A673 (cell line): ENCODE measurements at places on chromosomes 7 and 10.

DNA sequence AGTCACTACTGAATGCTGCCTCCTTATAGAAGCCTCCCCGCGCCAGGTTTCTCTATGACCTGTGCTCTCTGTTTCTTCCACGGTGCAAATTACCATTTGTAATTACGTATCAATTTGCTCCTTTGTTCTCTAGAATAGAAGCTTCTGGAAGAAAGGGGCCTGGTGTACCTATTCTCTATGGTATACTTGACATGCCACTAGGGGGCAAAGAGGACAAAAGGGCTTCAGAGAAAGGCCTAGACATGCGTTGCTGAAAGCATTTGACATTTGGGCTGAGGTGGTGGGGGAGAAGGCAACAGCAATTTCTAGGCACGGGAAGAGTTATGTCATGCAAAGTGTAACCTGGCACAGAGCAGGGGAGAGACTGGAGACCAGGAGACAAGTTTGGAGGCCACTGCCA is 148.7 kb downstream of the WDR11 start:
- no peak for DNase-seq

- no peak for DNase-seq
Measured at GRCh38 chr7:112112822-112113255, 93.4 kb downstream of the DOCK4 start.

- peak; percentile 98 for DNase-seq
Measured at GRCh38 chr7:42107484-42108240, 129.3 kb downstream of the GLI3 start.

DNA sequence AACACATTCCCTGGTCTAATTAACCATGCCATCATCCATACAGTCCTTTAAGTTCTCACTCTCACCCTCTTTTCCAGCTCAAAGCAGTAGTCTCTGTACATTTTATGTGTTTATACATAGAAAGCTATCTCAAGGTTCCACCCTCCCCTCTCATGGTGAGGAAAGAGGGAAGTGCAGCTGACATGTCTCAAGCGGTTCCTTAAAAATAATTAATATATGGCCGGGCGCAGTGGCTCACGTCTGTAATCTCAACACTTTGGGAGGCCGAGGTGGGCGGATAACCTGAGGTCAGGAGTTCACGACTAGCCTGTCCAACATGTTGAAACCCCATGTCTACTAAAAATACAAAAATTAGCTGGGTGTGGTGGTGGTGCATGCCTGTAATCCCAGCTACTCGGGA is 36.7 kb downstream of the ZC3HAV1 start:
- no peak for DNase-seq

- DNase-seq: no peak
Measured at GRCh38 chr10:125936331-125936730, 40.0 kb downstream of the FANK1 start.

- peak; percentile 22 for DNase-seq
Measured at GRCh38 chr7:91912494-91912893, 28.2 kb upstream of the AKAP9 start.

- no peak for DNase-seq
Measured at GRCh38 chr7:155437836-155438235, 20.1 kb upstream of the EN2 start.

DNA sequence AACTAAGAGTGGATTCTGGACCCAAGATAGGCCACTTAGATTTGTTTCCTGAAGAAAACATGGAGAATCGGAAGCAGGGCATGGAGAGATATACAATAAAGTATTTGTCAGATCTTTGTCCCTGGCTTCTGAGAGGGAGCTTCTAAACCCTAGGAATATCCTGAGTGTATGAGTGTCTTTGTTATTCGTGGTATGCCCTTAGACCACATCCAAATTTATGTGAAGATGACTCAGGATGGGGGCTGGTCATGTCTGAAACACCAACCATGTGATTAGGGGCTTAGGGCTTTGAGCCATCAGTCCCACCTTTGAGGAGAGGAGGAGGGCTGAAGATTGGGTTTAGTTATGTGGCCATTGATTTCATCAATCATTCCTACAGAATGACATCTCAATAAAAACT is 69.7 kb upstream of the PLPP4 start:
- no peak for DNase-seq

DNA sequence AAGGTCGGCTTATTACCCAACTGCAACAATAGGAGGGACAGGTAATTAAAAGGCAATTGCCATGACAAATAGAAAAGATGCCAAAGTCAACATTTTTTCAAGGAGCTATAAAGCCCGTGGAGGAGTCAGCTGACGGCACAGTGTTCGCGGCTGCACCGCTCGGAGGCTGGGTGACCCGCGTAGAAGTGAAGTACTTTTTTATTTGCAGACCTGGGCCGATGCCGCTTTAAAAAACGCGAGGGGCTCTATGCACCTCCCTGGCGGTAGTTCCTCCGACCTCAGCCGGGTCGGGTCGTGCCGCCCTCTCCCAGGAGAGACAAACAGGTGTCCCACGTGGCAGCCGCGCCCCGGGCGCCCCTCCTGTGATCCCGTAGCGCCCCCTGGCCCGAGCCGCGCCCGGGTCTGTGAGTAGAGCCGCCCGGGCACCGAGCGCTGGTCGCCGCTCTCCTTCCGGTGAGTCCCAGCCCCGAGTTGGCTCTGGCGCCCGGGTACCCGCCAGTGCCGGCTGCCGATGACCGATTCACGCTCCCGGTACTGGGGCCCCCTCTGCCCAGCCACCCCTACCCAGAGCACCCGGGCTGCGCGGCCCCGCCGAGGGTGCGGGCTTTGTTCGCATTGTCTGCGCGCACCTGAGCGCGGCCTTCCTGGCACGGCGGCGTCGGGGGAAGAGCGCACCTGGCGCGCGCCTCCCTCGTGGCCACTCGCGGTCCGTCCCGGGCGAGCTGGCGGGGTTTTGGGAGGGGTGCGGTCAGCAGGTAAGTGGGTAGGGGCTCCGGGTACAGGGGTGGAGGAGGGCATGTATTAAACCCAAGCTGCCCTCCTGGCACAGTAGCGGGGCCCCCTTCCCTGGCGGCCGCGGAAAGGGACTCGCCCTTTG is at the start of gene VWA2:
VWA2 (plus strand) TSS at position 138 of the 877 bp plus-strand sequence. CDS start 9,460 bp downstream, outside the sequence.
- no peak for DNase-seq

- no peak for DNase-seq
Measured at GRCh38 chr10:110779489-110779888, 92.2 kb upstream of the PDCD4 start.

GRCh38 chr7:107744345-107744750 is 406 bp downstream of the CBLL1 start:
- DNase-seq: no peak

- DNase-seq: no peak
Measured at GRCh38 chr10:18157881-18158280, 17.7 kb downstream of the CACNB2 start.

GRCh38 chr7:158595068-158595467 is 7.4 kb upstream of the PTPRN2 start:
- DNase-seq: peak; percentile 48

DNA sequence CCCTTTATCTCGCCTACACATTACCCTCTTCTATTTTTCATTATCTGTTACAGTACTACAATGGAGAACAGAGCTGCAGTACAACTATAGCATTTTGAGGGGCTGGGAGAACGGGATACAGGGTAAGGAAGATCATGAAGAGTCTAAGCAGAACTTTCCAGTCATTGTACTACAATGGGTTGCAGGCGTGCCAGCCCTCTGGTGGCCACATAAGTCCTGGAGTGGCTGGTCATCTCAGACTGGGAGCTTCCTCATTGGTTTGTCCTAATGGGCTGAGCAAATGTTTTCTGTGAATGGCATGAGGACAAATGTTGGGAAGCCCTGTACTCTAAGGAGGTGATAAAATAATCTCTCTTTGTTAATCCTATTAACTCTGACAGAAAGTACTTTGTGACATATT is 33.0 kb downstream of the TMEM106B start:
- peak; percentile 26 for DNase-seq

GRCh38 chr10:125448596-125448995 is 234.4 kb downstream of the TEX36 start:
- peak; percentile 45 for DNase-seq

DNA sequence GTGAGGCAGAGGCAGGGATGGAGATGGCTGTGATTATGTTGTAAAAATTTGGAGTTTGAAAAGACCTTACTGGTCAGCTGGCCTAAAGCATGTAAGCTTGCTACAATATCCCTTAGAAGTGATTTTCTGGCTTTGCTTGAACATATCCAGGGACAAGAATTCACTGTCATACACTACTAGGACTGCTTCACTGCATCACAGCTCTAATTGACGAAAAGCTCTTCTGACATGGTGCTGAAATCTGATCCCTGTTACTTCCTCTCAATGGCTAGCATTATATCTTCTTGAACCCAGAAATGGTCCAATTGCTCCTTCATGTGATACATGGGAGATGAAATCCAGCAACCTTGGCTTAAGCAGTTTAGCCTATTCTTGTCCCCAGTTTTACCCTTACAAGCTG is 197.7 kb upstream of the HPS1 start:
- DNase-seq: no peak

DNA sequence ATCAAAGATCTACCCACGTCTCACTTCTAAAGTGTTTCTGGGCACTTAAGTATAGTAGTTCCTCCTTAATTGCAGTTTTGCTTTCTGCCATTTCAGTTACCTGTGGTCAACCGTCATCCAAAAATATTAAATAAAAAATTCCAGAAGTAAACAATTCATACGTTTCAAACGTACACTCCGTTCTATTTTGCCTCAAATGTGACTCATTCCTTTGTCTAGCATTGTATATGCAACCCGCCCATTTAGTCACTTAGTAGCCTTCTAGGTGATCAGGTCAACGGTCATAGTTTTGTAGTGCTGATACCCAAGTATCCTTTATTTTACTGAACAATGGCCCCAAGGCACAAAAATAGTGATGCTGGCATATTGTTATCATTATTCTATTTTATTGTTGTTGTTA is 33.8 kb downstream of the HGF start:
- no peak for DNase-seq

GRCh38 chr7:44969049-44969700 is 9.6 kb downstream of the MYO1G start:
- no peak for DNase-seq

DNA sequence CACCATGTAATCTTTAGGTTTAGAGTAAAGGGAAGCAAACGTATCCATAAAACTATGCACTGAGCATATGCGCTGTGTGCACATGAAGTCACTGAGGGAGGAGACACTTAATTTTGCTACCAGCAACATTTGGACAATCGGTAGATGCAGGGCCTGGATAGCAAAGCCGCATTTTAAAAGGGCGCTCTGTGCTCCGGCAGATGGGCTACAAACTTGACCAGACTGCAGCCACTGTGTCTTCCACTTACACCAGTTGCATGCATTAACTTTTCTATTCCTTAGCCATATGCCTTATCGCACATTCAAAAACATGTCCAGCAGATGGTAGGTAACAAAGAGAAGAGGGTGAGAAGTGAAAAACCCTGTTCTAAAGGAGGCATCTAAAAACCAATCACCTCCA is 18.3 kb downstream of the FAM171A1 start:
- DNase-seq: no peak

GRCh38 chr7:22990588-22990949 is 23.4 kb downstream of the HYCC1 start:
- DNase-seq: no peak

DNA sequence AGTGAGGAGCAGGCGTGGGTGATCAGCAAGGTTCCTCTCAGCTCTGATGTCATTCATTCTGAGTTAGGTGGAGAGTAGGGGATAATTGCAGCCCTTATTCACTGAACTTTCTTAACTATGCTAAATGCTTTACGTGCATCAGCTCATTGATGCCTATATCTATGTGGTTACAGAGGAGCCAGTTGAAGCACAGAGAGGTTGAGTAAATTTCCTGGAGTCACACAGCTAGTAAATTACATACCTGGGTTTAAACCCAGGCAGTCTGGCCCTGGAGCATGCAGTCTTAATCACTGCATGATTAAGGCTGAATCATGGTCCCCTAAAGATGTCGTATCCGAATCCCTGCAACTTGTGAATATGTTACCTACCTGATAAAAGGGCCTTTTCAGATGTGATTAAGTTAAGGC is 99.6 kb downstream of the GRK5 start:
- DNase-seq: no peak
